Ovary (tissue), 10 donors: ENCODE measurements at places on chromosomes 2 and 18. TPM values are rescaled to one million over a fixed set of nuclear protein-coding genes. Genes with fewer than 3 reads are reported as not detected.

CRYGC gene
- not detected for total RNA-seq

C2orf15 gene
- 0.61 TPM for total RNA-seq

TMEM131 gene
- total RNA-seq = 29.3 TPM

GGCX gene
- total RNA-seq = 35.5 TPM

SP140 gene
- total RNA-seq = 2.9 TPM

GRCh38 chr2:18885457-18885856, 296.1 kb upstream of the NT5C1B start:
- H3K27ac ChIP-seq = no peak overlapping the region
- no peaks in the 10 kb centered on the region for H3K4me1 ChIP-seq
- DNase-seq = no peak
- H3K36me3 ChIP-seq = no peaks in the 10 kb centered on the region
- H3K27me3 ChIP-seq = no peaks in the 10 kb centered on the region
- no peak overlapping the region for H3K4me3 ChIP-seq

- no peak for DNase-seq
- H3K36me3 ChIP-seq = no peaks in the 10 kb centered on the region
- H3K4me3 ChIP-seq = no peak overlapping the region
- H3K27me3 ChIP-seq = no peaks in the 10 kb centered on the region
These were observed 22.4 kb downstream of the ITSN2 start for GRCh38 chr2:24337890-24338289.

GRCh38 chr18:57433934-57434535, 1.1 kb upstream of the ONECUT2 start:
- no peaks in the 10 kb centered on the region for H3K36me3 ChIP-seq
- peaks cover 8% of the 10 kb centered on the region for H3K4me1 ChIP-seq
- no peak for DNase-seq
- no peaks in the 10 kb centered on the region for H3K27me3 ChIP-seq

DNA sequence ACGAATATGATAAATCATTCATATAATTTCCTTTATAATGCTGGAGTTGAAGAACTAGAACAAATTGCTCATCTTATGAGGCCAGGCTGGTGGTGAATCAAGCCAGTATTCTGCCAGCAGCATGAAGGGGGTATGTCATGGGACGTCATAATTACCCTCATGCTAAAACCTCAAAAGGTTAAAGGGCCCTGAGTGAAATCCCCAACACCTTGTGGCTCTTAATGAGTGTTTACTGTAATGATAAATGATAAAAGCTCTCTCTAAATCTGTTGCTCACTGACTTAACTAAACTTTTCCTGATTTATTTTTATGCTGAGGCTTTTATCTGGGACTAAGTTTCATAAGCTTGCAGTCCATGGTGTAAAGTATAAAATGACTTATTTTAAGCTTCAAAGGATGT, 18.3 kb upstream of the NEDD4L start:
- no peak for DNase-seq
- no peaks in the 10 kb centered on the region for H3K27me3 ChIP-seq
- no peak overlapping the region for H3K4me3 ChIP-seq
- H3K36me3 ChIP-seq = no peaks in the 10 kb centered on the region

GRCh38 chr18:43501099-43501498, 223.8 kb upstream of the SYT4 start:
- H3K36me3 ChIP-seq = no peaks in the 10 kb centered on the region
- H3K4me1 ChIP-seq = no peaks in the 10 kb centered on the region
- no peak for DNase-seq
- H3K27ac ChIP-seq = no peak overlapping the region

- no peaks in the 10 kb centered on the region for H3K36me3 ChIP-seq
- no peak for DNase-seq
- no peak overlapping the region for H3K4me3 ChIP-seq
- no peaks in the 10 kb centered on the region for H3K27me3 ChIP-seq
- peaks cover 16% of the 10 kb centered on the region for H3K4me1 ChIP-seq
These were observed 237.6 kb downstream of the PRKCE start for GRCh38 chr2:45889053-45889452.
